Non-pigmented ciliary epithelial cell (primary cell): ENCODE measurements at places on chromosomes 11 and 22.

- no peak for DNase-seq
These were observed 13.6 kb upstream of the RFPL2 start for GRCh38 chr22:32218470-32218869.

GRCh38 chr22:19195796-19196731 lies 17.5 kb upstream of the SLC25A1 start:
- DNase-seq = no peak

DNA sequence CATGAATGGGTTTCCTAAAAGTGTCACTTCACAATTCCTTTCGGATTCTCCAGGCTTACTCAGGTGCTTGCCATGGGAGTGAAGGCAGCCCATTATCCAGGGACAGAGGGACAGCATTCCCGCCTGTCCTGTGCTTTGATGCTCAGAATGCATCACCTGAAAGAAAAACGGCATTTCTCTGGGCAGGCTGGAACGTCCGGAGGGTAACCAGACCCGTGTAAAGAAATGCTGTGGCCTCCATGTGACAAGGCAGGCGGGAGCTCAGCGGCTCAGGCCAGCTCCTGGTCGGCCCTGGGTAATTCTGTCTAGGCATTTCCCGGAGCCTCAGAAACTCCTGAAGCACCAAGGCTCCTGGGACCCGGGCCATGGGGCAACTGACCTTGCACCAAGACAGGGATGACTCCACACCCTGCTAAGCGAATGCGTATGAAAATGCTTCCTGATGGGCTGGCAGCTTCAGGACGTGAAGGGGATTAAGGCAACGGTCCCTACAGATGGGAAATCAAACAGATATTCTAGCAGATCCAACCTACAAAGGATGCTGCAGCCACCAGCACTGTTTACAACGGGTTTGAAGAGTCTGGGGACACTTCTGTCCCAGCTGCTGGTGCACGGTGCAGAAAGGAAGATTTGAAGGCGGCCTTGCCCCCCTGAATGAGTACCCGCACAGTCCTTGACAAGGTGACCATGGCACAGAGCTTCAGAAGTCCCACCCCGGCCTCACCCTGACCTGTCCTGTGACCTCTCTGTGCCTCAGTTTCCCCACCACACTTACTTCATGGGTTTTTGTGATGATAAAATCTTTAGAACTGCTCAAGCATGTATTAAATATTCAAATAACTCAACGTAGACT lies 13.6 kb upstream of the FGF3 start:
- no peak for DNase-seq

- no peak for DNase-seq
These were observed 46.1 kb upstream of the SHISAL1 start for GRCh38 chr22:44358709-44359440.
